ENCODE measurements at places on chromosomes 13 and 19. TPM values are rescaled to one million over a fixed set of nuclear protein-coding genes. Genes with fewer than 3 reads are reported as not detected.

- DNase-seq = peak; percentile 76
Observed at GRCh38 chr19:21483589-21484170, 21.7 kb upstream of the ZNF429 start.

GRCh38 chr13:71291842-71292146 is 575.2 kb downstream of the DACH1 start:
- DNase-seq = no peak

SULT2B1 gene
- total RNA-seq = not detected

LONP1 gene
- 48.5 TPM for total RNA-seq

DNA sequence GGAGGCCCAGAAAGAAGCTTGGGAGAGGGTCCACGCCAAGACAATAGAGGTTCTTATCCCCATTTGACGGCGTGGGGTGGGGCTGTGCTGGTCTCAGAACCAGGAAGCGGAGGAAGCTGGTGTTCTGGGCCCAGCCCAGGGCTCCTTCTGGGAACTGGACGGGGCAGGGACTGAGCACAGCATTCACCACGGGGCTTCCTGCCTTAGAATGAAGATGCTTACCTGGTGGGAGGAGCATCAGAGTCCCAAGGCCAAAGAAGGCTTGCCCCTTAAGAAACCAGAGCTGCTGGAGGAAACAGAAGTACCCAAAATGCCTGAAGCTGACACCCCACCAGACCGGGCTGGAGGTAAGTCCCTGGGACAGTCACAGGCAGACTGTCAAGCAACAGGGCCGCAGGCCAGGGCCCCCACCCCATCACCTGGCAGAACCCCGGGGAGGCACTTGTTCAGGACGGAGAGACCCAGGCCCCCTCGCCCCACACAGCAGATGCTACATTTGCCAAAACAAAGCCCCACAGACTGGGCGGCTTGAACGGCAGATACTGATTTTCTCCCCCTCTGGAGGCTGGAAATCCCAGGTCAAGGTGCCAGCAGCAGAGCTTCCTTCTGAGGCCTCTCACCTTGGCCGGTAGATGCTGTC is 17.8 kb upstream of the IGLON5 start:
- no peak for DNase-seq
